ENCODE measurements at places on chromosomes 7 and 10.

- no peak for DNase-seq
These were observed 523.9 kb upstream of the MGMT start for GRCh38 chr10:128943111-128943510.

GRCh38 chr7:134420424-134421125 lies 38.3 kb downstream of the AKR1B1 start:
- peak; percentile 78 for DNase-seq

DNA sequence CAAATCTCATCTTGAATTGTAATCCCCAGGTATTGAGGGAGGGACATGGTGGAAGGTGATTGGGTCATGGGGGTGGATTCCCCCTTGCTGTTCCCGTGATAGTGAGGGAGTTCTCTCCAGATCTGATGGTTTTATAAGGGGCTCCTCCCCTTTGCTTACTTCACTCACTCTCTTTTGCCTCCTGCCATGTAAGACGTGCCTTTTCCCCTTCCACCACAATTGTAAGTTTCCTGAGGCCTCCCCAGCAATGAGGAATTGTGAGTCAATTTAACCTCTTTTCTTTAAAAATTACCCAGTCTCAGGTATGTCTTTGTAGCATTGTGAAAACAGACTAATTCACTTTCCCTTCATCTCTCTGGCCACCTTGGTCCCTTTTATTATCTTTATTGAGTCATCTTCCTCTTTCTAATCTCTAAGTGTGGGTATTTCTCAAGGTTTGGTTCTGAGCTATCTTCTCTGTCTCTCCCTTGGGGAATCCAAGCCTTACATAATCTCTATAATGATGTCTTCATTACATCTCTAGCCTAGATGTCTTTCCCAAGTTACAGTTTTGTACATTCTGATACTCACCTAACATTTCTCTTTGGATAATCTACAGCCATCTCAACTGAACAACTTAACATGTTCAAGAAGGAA lies 99.1 kb upstream of the JCAD start:
- DNase-seq = no peak

DNA sequence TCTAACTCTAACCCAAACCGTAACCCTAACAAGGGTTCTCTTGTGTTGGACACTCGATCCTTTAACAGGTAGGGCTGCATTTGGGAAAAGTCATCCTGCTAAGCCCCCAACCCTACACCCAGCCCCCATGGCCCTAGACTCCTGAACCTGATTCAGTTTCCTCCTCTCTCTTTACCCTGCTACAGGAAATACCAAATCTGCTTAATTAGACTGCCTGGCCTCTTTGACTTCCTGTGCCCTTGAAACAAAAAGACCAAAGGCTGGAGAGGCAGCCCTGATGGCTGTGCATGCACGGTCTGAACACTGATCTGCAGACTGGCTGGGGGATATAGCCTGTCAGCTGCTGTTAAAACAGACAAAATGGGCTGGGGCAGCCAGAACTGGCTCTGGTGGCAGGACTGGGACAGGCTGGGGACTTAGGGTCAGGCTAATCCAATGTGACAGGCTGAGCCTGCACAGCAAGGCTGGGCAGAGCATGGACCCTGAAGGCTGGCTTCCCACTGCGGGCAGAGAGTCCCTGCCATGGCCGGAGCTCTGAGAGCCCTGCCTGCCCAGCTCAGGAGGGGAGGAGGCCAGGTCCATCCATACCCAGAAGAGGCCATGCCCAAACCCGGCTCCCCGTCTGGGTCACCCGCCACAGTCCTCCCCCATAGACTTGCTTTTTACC lies 51.0 kb upstream of the MSMB start:
- DNase-seq = no peak

GRCh38 chr10:970311-971149 lies 17.7 kb upstream of the GTPBP4 start:
- no peak for DNase-seq

DNA sequence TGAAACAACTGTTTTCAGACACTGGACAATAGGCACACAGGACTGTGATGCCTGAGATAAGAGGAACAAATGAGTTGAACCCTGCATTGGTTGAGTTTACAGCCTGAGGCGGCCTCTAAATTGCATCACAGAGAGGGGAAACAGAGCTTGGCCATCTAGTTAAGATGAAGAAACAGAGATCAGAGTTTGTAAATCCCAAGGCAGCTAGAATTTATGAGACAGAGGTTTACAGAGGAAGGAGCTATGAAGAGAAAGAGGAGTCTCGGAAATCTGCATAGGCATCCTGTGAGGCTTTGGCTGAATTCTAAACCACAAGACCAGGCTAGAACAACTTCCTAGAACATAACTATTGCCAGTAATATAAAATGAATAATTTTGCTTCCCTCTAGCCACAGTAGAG lies 41.0 kb upstream of the OIT3 start:
- DNase-seq = no peak

DNA sequence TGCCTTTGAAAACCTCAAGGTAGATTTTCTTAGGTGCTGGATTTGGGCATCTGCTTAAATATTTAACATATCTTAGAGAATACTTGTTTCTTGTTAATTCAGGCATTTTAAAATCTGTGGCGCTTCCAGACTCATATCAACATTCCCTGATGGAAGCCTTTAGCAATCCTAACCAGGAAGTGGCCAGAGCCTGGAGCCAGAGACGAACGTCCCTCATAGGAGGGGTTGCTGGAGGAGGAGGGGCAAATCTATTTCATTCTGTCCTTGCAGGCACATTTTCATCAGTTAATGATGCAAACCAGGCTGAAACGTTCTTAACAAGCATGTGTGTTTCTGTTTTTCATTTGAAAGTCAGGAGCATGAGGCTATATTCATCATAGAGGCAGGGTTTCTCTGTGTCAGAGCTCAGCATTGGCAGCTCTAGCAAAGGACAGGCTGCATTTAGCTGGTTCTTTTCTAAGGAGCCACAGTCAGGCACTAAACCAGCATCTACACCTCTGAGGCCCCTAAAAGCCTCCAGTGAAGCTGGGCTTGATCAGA lies 17.8 kb upstream of the IFIT2 start:
- peak; percentile 41 for DNase-seq

- no peak for DNase-seq
These were observed 35.9 kb upstream of the ELMO1 start for GRCh38 chr7:37484426-37485073.

- no peak for DNase-seq
These were observed 17.9 kb upstream of the CSGALNACT2 start for GRCh38 chr10:43120116-43120928.

Data from epithelial cell of esophagus (primary cell).